ENCODE measurements at places on chromosomes 5 and 9. TPM values are rescaled to one million over a fixed set of nuclear protein-coding genes. Genes with fewer than 3 reads are reported as not detected.

The AQP7 gene
- polyA plus RNA-seq = not detected

The TJP2 gene
- 11.0 TPM for polyA plus RNA-seq

The CATSPER3 gene
- 0.66 TPM for polyA plus RNA-seq

The JADE2 gene
- polyA plus RNA-seq = 15.4 TPM

The NME5 gene
- polyA plus RNA-seq = not detected

The SV2C gene
- polyA plus RNA-seq = not detected

The HRCT1 gene
- not detected for polyA plus RNA-seq

The DNAH5 gene
- polyA plus RNA-seq = 0.39 TPM

The SLC46A2 gene
- not detected for polyA plus RNA-seq

The PCDHGB2 gene
- polyA plus RNA-seq = not detected

The TRIM41 gene
- polyA plus RNA-seq = 23.2 TPM

The PCDHAC1 gene
- polyA plus RNA-seq = 0.07 TPM

The ANKRD20A1 gene
- 1.1 TPM for polyA plus RNA-seq

The S1PR3 gene
- 39.6 TPM for polyA plus RNA-seq

The KCNMB1 gene
- polyA plus RNA-seq = 3.3 TPM

The CCDC192 gene
- 1.3 TPM for polyA plus RNA-seq

The ELAVL2 gene
- polyA plus RNA-seq = 2.6 TPM

The UBE2B gene
- polyA plus RNA-seq = 176 TPM

The KCNN2 gene
- polyA plus RNA-seq = 10.2 TPM

The FAM169A gene
- polyA plus RNA-seq = 0.74 TPM

The DMRT3 gene
- polyA plus RNA-seq = 0.20 TPM

The F12 gene
- polyA plus RNA-seq = 0.53 TPM

The LCN6 gene
- not detected for polyA plus RNA-seq

The ECSCR gene
- 34.1 TPM for polyA plus RNA-seq

The ANKRD18B gene
- 0.41 TPM for polyA plus RNA-seq

The ADCY2 gene
- polyA plus RNA-seq = 47.1 TPM

The GPX8 gene
- 77.5 TPM for polyA plus RNA-seq

The NOXA1 gene
- 1.5 TPM for polyA plus RNA-seq

The SLC6A18 gene
- not detected for polyA plus RNA-seq

The CCNI2 gene
- polyA plus RNA-seq = 0.88 TPM

The TMEM174 gene
- not detected for polyA plus RNA-seq

The SDHA gene
- 112 TPM for polyA plus RNA-seq

The MYOZ3 gene
- 11.2 TPM for polyA plus RNA-seq

The PCDHB16 gene
- 2.9 TPM for polyA plus RNA-seq
